ENCODE measurements at places on chromosomes 13 and 19. TPM values are rescaled to one million over a fixed set of nuclear protein-coding genes. Genes with fewer than 3 reads are reported as not detected.

DNA sequence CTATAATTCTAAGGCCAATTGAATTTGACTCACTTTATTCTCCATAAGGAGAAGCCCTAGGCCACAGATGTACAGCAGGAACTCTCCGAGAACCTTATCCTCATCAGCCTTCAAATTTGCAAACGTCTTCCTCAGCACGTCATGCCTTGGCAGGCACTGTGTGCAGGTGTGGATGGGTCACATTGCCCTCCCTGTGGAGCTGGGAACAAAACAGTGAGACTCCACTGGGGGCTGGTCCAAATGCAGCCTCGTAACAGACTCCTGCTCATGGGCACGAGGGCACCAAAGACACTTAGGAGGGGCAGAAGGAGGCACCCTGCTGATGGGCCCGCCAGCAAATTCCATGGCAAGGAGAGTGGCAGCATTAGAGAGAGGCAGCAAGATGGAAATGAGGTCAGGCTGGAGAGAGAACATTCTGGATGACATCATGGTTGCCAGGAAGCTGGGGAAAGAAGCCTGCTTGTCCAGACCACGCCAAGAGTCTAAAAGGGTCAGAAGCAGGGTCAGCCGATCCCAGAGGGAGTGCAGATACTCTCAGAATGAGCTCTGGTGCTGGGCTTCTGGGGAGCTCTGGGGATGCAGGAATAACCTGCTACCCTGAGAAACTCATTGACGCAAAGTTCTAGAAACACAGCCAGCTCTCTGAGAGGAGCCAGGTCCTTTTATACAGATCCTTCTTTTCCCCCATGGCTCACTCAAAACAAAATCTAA is 242.2 kb downstream of the B3GLCT start:
- no peak overlapping the region for H3K27ac ChIP-seq
- no peaks in the 10 kb centered on the region for H3K4me1 ChIP-seq
- H3K36me3 ChIP-seq, result no peaks in the 10 kb centered on the region
- H3K4me3 ChIP-seq, result no peak overlapping the region

NLRP7 gene
- not detected for total RNA-seq

DNA sequence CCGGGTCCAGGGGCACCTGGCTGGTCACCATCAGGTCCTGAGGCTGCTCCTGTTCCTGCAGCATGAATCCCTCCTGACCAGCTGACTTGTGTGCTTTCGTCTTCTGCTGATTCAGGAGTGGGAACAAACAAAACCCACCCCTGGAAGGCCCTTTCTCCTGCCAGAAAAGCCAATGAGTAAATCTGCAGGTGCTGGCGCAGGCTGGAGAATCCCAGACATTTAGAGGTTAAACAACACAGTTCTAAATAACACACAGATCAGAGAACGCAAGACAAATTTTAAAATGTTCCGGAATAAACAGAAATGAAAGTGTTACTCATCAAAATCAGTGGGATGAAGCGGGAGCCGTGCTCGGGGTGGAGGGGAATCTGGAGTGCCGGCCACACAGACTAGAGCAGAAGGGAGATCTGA is 60.6 kb upstream of the C13orf46 start:
- H3K36me3 ChIP-seq, result peaks cover 62% of the 10 kb centered on the region
- no peak overlapping the region for H3K27ac ChIP-seq
- H3K4me1 ChIP-seq, result peaks cover 33% of the 10 kb centered on the region
- H3K4me3 ChIP-seq, result no peak overlapping the region

- peaks cover 38% of the 10 kb centered on the region for H3K4me1 ChIP-seq
- H3K27ac ChIP-seq, result no peak overlapping the region
- DNase-seq, result no peak
- H3K27me3 ChIP-seq, result no peaks in the 10 kb centered on the region
Observed at GRCh38 chr19:50362030-50362412, 3.4 kb downstream of the NAPSA start.

GRCh38 chr13:64327505-64328194 is 2902.5 kb downstream of the PCDH9 start:
- no peaks in the 10 kb centered on the region for H3K27me3 ChIP-seq
- no peak overlapping the region for H3K27ac ChIP-seq
- no peaks in the 10 kb centered on the region for H3K4me1 ChIP-seq

DNA sequence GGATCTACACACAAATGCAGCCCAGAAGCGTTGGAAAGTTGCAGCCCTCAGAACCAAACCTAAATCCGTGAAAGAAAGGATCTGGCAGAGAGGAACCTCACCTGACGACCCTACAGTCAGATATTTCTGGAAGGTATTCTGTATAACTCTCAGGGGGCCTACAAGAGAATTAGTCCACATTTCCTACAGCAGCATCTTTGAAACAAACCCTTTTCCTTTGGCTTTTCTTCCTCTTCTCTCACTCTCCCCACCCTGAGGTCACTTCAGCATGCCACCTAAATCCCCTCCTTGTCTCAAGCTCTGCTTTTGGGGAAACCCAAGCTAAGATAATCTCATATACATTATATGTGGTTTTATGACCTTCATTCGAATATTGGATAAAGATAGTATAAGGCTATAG is 719.0 kb upstream of the MIR17HG start:
- no peaks in the 10 kb centered on the region for H3K36me3 ChIP-seq
- H3K27ac ChIP-seq, result no peak overlapping the region
- no peaks in the 10 kb centered on the region for H3K27me3 ChIP-seq
- DNase-seq, result no peak

- peak; percentile 96 for DNase-seq
- peaks cover 33% of the 10 kb centered on the region for H3K36me3 ChIP-seq
- H3K27me3 ChIP-seq, result no peaks in the 10 kb centered on the region
- H3K4me1 ChIP-seq, result peaks cover 38% of the 10 kb centered on the region
- peak overlapping the region; percentile 83 for H3K27ac ChIP-seq
Observed at GRCh38 chr19:16330368-16330801, 5.8 kb downstream of the KLF2 start.

- H3K4me1 ChIP-seq, result peaks cover 3% of the 10 kb centered on the region
- H3K27me3 ChIP-seq, result no peaks in the 10 kb centered on the region
- H3K4me3 ChIP-seq, result no peak overlapping the region
- no peaks in the 10 kb centered on the region for H3K36me3 ChIP-seq
- no peak overlapping the region for H3K27ac ChIP-seq
- DNase-seq, result no peak
Observed at GRCh38 chr19:8022275-8022674, 16.8 kb upstream of the ELAVL1 start.

DNA sequence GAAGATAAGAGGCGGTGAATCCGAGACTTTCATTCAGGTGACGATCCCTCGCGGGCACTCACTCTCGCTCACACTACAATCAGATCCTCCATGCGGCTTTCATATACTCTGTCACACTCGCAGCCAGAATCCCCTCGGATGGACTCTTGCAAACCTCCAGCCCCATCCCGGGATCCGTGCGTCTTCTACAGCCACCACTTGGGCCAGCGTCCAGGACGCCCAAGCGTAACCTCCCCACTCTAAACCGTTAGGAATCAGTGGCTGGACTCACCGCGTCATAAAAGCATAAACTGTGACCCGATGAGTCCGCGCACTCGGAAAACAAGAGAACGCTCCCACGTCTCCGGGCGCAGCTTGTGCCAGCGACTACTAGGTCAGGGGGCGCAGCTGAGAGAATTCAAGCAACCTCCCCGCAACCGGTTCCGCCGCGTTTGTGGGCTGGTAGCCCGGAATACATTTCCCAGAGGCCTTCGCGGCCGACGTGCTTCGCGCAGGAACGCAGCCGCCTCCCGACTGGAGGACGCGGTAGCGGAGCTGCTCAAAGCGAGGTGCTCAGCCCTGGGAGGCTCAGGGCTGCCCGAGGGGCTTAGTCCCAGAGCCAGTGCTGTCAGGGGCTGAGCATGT is 27.6 kb downstream of the ZNF607 start:
- peak; percentile 78 for DNase-seq
- no peaks in the 10 kb centered on the region for H3K27me3 ChIP-seq
- peaks cover 6% of the 10 kb centered on the region for H3K4me1 ChIP-seq
- no peaks in the 10 kb centered on the region for H3K36me3 ChIP-seq
- peak overlapping the region; percentile 61 for H3K4me3 ChIP-seq
- H3K27ac ChIP-seq, result peak overlapping the region; percentile 49

DNA sequence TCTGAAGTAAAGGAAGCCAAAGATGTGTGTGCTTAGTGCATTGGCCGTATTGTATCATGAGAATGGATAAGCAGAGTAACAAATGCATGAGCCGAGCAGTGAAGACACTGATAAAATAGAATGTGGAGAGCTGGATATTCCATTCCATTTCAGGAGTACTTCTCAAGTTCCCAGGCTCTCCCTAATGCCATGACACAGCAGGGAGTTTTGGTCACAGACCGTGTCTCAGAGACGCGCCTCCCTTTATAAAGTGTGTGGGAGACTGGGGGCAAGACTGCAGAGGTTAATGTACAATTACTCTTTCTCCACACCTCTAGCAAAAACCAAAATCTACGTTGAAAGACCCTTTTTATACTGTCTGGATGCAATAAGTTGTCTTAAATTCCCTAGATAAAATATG is 575.6 kb downstream of the EFNB2 start:
- no peaks in the 10 kb centered on the region for H3K36me3 ChIP-seq
- no peak overlapping the region for H3K27ac ChIP-seq
- no peaks in the 10 kb centered on the region for H3K4me1 ChIP-seq
- no peaks in the 10 kb centered on the region for H3K27me3 ChIP-seq

GRCh38 chr19:48295458-48295857 is 25.6 kb downstream of the ZNF114 start:
- peaks cover 8% of the 10 kb centered on the region for H3K4me1 ChIP-seq
- H3K27me3 ChIP-seq, result no peaks in the 10 kb centered on the region
- no peak overlapping the region for H3K27ac ChIP-seq
- no peak overlapping the region for H3K4me3 ChIP-seq

DNA sequence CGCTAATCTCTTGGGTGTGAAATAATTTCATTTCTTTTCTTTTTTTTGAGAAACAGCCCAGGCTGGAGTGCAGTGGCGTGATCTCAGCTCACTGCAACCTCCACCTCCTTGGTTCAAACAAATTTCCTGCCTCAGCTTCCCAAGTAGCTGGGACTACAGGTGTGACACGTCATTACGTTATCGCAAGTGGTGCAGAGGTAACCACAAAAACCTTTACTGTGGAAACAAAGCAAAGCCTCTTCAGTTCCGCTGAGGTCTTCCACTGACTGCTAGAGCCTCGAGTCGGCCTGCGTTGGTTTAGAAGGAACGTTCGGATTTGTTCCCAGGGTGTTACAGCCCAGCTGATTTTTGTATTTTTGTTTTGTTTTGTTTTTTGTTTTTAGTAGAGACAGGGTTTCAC is 2.0 kb upstream of the ZNF784 start:
- peak overlapping the region; percentile 61 for H3K27ac ChIP-seq
- no peaks in the 10 kb centered on the region for H3K27me3 ChIP-seq
- peak; percentile 84 for DNase-seq

DNA sequence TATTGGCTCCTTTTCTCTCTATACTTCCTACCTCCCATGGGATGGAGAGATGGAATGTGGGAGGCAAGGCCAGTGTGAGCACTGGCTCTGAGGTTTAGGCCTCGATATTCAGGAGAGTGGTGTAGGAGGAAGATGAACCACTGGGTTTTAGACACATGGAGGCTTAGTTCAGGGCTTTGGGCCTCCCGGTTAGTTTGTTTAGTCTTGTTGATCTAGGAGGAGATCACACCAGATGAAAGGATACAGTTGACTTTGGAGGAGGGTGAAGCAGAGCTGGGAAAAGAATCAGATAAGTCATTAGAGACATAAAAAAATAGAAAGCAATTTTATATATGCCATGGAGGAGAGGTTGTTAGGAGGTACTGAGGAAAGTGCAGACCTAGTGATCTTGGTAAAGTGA is 30.9 kb downstream of the RNASEH2B start:
- H3K36me3 ChIP-seq, result peaks cover 24% of the 10 kb centered on the region
- no peak overlapping the region for H3K4me3 ChIP-seq
- H3K27me3 ChIP-seq, result no peaks in the 10 kb centered on the region
- H3K27ac ChIP-seq, result no peak overlapping the region

MCEMP1 gene
- total RNA-seq, result not detected

GRCh38 chr19:56105090-56105701 is 15.9 kb downstream of the ZNF787 start:
- peaks cover 9% of the 10 kb centered on the region for H3K4me1 ChIP-seq
- H3K27ac ChIP-seq, result no peak overlapping the region
- peak; percentile 40 for DNase-seq
- H3K27me3 ChIP-seq, result no peaks in the 10 kb centered on the region
- peaks cover 17% of the 10 kb centered on the region for H3K36me3 ChIP-seq
- no peak overlapping the region for H3K4me3 ChIP-seq

STAP2 gene
- total RNA-seq, result 2.4 TPM

KIR2DL3 gene
- total RNA-seq, result not detected

GRCh38 chr19:55179606-55180484 is at the start of gene SYT5:
SYT5 (minus strand) TSS chr19:55180289; CDS start chr19:55179041, 1,248 bp downstream.
- no peaks in the 10 kb centered on the region for H3K36me3 ChIP-seq
- DNase-seq, result peak; percentile 65
- H3K27ac ChIP-seq, result peak within 1 kb of the TSS; percentile 46
- peak within 1 kb of the TSS; percentile 42 for H3K4me3 ChIP-seq
- peaks cover 42% of the 10 kb centered on the region for H3K27me3 ChIP-seq

DNA sequence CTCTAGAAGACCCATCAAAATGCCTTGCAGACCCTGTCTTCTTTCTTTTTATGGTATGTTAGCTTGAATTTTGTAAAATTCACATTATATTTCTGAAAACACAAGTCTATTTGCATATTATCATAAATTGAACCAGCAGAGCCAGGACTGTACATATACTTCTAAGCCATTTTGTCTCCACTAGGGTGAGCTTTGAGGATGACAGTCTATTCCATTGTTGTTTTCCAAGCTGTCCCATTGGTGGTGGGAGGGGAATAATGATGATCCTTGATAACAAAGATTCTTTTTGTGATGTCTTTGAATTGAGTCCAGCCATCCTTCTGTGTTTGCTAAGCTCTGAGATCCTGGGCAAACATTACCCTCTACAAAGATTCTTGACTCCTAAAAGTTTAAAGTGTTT is 359.3 kb upstream of the PCDH20 start:
- H3K4me3 ChIP-seq, result no peak overlapping the region
- no peak overlapping the region for H3K27ac ChIP-seq
- DNase-seq, result no peak
- H3K4me1 ChIP-seq, result no peaks in the 10 kb centered on the region

- H3K27ac ChIP-seq, result no peak overlapping the region
- H3K36me3 ChIP-seq, result no peaks in the 10 kb centered on the region
- no peaks in the 10 kb centered on the region for H3K4me1 ChIP-seq
- H3K27me3 ChIP-seq, result no peaks in the 10 kb centered on the region
- no peak for DNase-seq
- H3K4me3 ChIP-seq, result no peak overlapping the region
Observed at GRCh38 chr13:108932196-108932595, 302.8 kb downstream of the MYO16 start.

DNA sequence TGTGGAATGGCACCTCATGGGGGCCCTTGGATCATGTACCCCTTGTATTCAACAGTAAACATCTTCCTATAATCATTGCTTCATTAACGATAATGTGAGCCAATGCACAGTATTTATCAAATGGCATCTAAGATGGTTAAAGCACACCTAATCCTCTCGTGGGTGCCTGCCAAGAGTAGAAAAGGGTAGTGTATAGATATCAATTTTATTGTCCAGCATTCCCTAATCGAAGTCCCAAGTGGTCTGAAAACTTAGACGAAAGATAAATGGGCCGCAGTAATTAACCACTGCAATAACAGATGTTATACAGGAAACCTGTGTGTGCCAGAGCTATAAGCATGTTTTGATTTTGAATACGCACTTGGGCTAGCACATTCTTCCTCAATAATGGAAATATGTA is 667 bp upstream of the MBNL2 start:
- no peaks in the 10 kb centered on the region for H3K27me3 ChIP-seq
- DNase-seq, result no peak
- no peaks in the 10 kb centered on the region for H3K36me3 ChIP-seq
- peak overlapping the region; percentile 90 for H3K27ac ChIP-seq
- H3K4me1 ChIP-seq, result peaks cover 35% of the 10 kb centered on the region

Measured in CD4-positive, alpha-beta memory T cell (primary cell).